ENCODE measurements at places on chromosomes 2 and 18.

GRCh38 chr2:179031731-179032408, 18.1 kb downstream of the CCDC141 start:
- DNase-seq, result no peak

GRCh38 chr2:23533338-23533695, 148.3 kb downstream of the KLHL29 start:
- DNase-seq, result no peak

DNA sequence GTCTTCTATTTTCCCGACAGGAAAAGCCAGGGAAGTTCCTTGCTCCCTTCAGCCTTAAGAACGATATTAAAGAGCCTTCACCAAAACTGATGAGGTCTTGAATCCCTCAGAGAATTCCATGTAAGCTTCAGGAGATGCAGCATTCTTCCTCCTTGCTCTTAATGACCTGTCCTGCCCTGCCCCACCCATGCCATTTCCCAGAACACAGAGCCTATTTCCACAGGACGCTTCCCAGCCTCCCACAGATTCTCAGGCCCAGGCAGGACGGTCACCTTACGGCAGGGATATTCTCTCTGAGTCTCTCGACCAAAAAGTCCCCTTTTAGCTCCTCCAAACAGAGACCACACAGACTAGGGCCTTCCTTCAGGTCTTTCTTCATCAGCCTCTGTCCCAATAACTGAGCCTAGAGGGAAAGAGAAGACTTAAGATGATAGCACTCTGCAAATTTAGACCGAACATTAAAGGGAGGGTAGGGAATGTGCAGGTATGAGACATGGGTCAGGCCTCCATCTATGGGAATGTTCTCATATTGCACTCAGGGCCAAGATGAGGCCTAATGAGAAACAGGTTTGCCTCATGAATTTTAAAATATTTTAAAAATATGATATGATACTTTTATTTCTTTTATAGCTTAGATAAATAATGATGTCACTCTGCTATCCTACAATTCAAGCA, 62.1 kb downstream of the COBLL1 start:
- no peak for DNase-seq

- no peak for DNase-seq
Observed at GRCh38 chr2:218238887-218239286, 21.9 kb downstream of the ARPC2 start.

GRCh38 chr2:83022631-83023210, 1436.4 kb downstream of the SUCLG1 start:
- no peak for DNase-seq

- DNase-seq, result no peak
Observed at GRCh38 chr18:77457681-77458080, 208.0 kb downstream of the GALR1 start.

- DNase-seq, result no peak
Observed at GRCh38 chr2:8312861-8313830, 368.7 kb upstream of the ID2 start.

GRCh38 chr2:25566694-25567093, 106.7 kb downstream of the DTNB start:
- no peak for DNase-seq

- DNase-seq, result no peak
Observed at GRCh38 chr18:67483237-67483636, 33.3 kb downstream of the DSEL start.

- DNase-seq, result no peak
Observed at GRCh38 chr2:139773720-139774277, 993.6 kb upstream of the NXPH2 start.

GRCh38 chr18:58960508-58960907, 95.8 kb downstream of the ZNF532 start:
- DNase-seq, result no peak

DNA sequence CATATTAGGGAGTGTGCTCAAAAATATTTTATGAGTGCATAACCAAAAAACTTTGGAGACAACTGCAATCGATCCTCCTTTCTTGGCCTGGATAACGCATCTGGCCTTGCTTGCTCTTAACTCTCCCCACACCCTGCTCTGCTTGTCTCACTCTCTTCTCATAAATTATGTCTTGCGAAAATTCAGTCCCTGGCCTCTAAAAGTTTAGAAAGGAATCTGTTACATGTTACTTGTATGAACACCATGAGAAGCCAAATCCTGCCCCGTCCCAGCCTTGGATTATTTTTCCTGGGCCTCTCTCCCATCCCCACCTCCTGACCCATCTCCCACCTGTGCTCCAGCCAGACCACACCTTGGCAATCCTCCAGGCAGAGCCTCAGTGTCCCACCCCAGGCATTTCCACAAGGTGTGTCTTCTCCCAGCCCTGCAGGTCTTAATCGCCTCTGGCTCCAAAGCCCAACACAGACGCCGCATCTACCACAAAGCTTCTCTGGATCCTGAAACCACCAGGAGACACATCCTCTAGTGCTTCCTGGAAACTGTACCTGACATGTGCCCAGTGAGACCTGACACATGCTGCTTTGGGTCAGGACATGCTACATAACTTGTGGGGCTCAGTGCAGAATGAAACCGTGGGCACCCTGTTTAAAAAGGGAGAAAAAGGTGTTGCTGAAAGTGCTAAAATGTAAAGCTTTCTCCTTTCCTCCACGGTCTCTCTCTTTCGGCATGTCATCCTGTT, 99.6 kb upstream of the ST3GAL5 start:
- DNase-seq, result no peak

DNA sequence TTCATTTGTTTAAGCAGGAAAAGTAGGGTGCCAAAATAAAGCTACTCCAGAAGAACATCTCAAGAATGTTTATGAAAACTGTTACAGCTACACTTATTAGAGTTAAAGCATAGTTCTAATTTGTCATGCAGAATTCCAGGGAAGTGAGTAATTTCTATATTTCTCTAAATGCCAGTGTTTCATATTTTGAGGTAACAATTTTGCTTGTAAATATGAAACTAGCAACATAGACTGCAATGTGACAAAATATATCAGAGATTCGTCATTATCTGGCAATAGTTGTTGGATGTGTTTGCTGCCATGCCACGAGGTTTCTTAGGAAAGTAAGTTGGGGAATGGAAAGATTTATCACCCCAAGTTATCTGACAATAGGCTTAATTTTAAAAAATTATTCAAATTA, 424.1 kb upstream of the ZEB2 start:
- peak; percentile 83 for DNase-seq

- no peak for DNase-seq
Observed at GRCh38 chr2:144438801-144439631, 80.9 kb downstream of the ZEB2 start.

DNA sequence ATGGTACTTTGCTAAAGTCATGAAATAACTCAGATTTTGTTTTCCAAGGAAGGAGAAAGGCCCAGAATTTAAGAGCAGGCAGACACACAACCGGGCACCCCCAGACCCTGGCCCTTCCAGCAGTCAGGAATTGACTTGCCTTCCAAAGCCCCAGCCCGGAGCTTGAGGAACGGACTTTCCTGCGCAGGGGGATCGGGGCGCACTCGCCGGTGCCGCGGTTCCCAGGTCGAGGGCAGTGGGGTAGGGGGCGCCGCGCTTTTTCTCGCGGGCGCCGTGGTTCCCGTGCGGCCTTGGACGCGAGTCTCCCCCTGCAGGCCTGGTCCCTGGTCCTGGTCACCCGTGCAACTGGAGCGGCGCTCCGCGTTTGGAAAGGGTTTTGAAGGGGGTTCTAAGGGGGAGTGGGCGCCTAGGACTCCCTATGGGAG, 1.2 kb downstream of the ZNF236 start:
- DNase-seq, result no peak

GRCh38 chr2:66408905-66409304, 26.0 kb upstream of the MEIS1 start:
- no peak for DNase-seq

GRCh38 chr2:71672826-71673795, 219.8 kb downstream of the DYSF start:
- no peak for DNase-seq

DNA sequence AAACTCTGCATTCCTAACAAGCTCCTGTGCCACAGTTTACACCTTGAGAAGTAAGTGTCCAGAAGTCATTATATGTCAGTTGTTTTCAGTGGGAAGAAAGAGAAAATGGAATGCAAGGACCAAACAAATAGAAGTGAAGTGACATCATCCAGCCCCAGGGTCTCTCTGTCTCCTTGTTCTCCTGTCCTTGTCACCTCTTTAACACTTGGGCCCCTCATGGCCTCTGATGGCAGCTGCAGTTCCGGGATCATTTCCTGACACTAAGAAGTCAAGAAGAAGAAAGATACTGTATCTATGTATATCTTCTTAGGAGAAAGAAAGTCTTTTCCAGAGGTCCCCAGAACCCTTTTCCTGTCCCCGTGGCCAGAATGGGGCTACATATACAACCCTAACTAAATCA, 2.8 kb upstream of the CFAP221 start:
- DNase-seq, result no peak

GRCh38 chr18:25141886-25142285, 210.1 kb downstream of the ZNF521 start:
- no peak for DNase-seq

- DNase-seq, result no peak
Observed at GRCh38 chr2:197786010-197786877, 1.1 kb upstream of the BOLL start.

DNA sequence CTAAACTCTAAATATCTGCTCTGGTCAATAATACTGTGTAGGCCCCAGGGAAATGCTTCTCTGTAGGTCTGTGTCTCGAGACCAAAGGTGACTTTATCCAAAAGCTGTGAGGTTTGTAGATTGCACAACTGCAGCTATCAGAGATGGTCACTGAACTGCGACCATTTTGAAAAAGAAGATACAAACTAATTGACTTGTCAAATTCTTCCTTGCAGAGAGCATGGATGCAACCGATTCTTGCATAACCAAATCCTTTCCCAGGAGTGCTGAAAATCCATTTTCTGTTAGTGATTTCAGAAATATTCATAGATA, 155.8 kb downstream of the SH3BP4 start:
- DNase-seq, result no peak

- DNase-seq, result no peak
Observed at GRCh38 chr18:6363216-6363615, 51.5 kb downstream of the L3MBTL4 start.

GRCh38 chr2:222862909-222863544, 2.2 kb downstream of the ACSL3 start:
- no peak for DNase-seq
